CD8-positive, alpha-beta memory T cell (primary cell): ENCODE measurements at places on chromosomes 6 and 20. TPM values are rescaled to one million over a fixed set of nuclear protein-coding genes. Genes with fewer than 3 reads are reported as not detected.

GRCh38 chr6:36187446-36187845 is 9.1 kb upstream of the BRPF3 start:
- no peak for DNase-seq

- DNase-seq: peak; percentile 82
Observed at GRCh38 chr6:125746731-125747588, 2.5 kb upstream of the HEY2 start.

DNA sequence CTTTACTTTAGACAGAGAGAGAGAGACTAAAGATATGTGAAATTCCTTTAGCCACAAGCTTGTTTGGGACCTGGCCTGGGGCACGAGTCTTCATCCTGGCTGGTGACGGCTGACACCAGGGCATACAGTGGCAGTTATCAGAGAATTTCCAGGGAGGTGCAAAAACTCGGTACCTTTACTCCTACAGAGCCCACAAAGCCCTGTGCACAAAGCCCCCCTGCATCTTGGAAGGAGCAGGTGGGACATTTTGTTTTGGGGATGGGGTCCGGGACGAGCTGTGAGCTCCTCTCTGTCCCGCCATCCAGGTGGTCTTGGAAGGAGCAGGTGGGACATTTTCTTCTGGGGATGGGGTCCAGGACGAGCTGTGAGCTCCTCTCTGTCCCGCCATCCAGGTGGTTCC is 28.9 kb downstream of the RPP40 start:
- no peak for DNase-seq

GRCh38 chr6:3857468-3858456 is 8.6 kb downstream of the FAM50B start:
- no peak for DNase-seq

DNA sequence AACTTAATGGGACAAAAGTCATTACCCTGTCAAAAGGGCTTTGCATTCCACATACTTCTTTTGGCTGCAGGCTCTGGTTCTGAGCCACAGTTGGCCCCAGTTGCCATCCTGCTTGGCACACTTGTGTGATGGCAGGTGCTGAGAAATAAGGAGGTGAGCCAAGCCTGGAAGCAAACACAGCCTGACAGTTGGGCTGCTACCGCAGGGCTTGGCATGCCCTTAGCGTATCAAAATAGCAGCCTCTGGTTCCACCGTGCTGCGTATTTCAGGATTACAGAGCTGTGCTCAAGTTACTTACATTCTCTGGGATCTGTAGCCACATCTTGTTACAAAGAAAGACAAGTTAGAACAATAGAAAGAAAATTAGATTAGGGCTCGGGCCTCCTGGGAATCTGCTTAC is 11.1 kb downstream of the MTHFD1L start:
- DNase-seq: no peak

DNA sequence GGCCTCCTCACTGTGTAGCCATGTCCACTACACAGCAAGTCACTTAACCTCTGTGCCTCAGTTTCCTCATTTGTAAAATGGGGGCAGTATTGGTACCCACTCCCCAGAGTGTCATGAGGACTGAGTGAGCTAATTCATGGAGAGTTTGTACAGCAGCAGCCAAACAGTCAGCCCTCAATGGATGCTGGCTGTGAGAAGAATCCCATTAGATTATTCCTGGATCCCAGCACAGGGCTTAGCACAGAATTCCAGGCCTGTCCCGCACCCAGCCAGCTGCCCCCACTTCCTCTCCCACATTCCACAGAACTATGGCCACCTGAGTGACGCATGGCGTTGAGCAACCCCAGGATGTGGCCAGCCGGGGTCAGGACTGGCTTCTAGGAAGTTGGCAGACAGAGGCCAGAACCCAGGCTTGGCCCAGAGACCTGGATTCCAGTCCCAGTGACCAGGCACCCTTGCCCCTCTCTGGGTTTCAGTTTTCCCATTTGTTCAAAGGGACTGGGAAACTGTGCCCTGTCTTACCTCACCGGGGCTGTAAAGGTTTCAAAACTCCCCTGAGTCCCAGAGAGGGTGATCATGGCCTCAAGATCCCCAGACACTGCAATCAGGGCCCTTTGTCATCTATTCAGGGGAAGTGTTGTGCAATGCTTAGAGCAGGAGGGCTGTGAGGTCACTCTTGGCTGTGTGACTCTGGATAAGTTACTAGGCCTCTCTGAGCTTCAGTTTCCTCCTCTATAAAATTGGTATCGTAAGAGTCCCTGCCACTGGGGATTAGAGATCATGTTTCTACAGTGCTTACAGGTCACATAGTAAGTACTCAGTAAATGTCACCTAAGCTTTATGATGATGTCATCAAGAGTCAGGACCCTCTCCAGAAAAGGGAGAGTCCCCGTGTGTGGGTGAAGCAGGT is 3.0 kb upstream of the TGM2 start:
- DNase-seq: no peak

GRCh38 chr6:3825851-3826581 is 23.2 kb upstream of the FAM50B start:
- DNase-seq: no peak

DNA sequence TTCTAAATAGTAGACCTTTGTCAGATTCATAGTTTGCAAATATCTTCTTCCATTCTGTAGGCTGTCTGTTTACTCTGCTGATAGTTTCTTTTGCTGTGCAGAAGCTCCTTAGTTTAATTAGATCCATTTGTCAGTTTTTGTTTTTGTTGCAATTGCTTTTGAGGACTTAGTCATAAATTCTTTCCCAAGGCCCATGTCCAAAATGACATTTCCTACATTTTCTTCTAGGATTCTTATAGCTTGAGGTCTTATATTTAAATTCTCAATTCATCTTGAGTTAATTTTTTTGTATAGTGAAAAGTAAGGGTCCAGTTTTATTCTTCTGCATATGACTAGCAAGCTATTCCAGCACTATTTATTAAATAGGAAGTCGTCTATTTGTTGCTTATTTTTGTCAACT is 287.0 kb downstream of the PACRG start:
- no peak for DNase-seq

DNA sequence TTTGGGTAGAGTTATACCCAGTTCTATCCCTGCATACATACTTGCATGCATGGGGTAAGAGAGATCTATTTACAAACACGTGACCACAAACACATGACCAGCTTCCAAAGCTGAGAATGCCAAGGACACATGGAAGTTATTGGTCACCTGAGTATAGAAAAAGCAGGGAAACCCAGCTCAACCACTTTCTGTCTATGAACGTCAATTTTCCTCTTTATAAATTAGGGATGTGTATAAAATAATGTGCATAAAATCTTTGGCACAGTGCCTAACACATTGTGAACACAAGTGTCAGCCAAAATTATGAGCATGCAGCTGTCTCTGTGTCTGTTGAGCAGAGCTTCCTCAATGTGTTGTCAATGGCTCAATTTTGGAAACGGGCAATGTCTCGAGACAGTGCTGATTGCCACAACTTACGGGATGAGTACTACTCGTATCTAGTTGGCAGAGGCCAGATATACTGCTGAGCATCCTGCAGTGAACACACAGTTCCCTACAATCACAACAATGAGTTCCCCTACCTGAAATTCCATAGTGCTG is 44.9 kb downstream of the TPD52L1 start:
- DNase-seq: no peak

GRCh38 chr6:143224516-143224915 is 163.8 kb downstream of the AIG1 start:
- no peak for DNase-seq

DNA sequence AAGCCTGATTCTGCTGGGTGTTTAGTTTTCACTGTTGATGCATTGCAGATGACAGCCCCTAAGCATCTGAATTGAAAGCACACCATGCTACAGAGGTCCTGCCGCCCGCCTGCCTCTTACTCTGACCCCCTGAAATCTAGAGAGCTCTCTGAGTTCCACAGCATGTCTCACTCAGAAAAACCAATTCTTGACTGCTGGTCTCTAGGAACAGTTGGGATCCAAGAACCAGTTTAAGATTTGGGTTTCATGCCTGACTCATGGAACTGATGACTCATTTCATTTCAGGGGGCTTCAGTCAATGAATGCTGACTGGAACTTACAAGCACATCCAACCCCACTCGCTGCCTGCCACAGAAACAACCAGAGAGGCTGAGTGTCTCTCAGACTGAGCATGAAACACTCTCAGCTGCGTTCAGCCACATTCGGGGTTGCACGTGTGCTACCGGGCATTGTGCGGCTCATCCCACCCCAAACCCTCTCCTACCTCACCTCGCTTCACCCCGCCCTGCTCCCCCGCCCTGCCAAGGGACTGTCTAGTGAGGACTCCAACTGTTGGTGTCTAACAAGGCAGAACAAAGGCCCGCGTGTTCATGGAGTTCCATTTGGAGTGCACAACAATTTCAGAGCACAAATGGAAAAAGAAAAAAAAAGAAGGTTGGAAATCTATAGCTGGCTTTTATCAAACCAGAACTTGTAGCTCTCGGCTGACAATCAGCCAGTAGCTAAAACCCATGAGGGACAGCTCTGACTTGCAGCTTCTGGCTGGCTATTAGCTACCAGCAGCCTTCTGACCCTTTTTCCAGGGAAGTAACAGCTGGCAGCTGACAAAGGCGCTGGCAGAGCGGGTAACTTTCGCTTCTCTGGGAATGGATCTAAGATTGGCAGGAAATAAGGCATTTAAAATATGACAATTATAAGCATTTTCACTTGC is 20.0 kb upstream of the TRAF3IP2 start:
- no peak for DNase-seq

DNA sequence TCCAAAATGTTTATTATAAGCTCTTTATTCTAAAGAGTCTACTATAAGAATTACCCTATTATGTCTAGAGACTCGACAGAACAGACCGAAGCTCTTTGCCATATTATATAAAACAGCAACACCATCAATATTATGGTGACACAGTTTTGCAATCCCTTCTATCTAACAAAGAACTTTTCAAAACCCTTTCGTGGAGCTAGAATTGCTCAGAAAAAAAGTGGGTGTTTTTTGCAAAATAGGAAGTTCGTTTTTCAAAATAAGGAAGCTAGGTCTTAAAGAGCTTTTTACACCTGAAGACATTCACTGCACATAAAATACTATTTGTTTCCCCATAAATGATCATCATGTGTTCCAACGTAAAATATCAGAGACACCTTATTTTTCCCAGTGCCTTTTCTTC is 240.0 kb downstream of the FOXC1 start:
- DNase-seq: no peak

- DNase-seq: no peak
Observed at GRCh38 chr6:35083507-35083906, 57.6 kb downstream of the TCP11 start.

DNA sequence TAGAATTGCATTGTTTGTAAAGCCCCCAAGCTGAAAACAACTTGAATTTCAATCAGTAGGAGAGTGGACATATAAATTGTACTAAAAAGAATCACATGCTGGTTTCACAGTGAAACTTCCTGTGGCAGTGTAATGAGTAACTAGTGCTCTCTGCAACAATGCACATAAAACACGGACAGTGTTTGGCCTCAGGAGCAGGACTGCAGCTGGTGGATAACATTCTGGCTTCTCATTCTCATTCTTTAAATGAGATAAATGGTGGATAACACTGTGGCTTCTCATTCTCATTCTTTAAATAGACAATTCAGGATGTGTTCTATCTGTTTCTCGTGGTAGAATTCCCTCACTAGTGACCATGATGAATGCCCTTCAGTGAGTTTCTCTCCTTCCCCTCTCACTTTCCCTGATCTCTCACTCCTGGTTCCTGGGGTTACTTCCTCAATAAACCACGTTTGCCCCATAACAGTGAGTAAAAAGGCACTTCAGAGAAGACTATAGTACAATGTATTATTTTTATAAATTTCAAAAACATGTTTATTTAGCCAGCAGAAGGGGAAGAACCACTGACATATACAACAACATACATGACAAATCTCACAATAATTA is 59.9 kb downstream of the SLC22A2 start:
- no peak for DNase-seq

- no peak for DNase-seq
Observed at GRCh38 chr6:36247693-36248092, 22.2 kb upstream of the PNPLA1 start.

DNA sequence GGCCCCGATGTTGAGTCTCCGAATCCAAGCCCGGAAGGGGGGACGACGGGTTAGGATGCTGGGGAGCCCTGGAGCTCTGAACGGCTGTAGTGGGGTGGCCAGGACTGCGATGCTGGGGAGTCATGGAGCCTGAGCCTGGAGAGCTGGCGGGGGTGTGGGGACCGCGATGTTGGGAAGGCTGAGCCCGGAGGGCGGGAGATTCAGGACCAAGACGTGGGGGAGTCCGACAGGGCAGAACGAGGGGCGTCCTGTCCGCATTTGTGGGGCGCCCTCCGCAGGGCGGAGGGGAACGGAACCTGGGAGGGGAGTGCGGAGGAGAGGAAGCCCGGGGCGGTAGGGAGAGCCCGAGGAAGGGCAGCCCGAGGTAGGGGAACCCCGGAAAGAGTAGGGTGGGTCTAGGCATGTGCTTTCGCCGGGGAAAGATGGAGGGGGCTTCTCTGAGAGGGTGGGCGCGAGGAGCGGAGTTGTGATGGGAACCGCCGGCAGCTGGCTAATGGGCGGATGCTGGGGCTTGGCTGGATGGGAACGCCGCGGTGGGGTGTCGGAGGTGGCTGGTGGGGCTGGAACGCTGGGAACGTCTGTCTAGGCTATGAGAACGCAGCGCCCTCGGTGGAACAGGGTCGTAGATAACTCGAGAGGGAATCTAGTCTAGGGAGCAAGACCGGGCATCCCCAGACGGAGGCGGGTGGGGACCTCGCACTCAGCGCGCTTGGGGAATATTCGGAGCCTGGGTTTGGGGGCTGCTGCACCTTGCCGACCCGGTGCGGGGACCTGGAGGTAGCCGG is 684 bp downstream of the PAQR8 start:
- peak; percentile 73 for DNase-seq

- no peak for DNase-seq
Observed at GRCh38 chr6:149931501-149931900, 8.6 kb upstream of the RAET1G start.

DNA sequence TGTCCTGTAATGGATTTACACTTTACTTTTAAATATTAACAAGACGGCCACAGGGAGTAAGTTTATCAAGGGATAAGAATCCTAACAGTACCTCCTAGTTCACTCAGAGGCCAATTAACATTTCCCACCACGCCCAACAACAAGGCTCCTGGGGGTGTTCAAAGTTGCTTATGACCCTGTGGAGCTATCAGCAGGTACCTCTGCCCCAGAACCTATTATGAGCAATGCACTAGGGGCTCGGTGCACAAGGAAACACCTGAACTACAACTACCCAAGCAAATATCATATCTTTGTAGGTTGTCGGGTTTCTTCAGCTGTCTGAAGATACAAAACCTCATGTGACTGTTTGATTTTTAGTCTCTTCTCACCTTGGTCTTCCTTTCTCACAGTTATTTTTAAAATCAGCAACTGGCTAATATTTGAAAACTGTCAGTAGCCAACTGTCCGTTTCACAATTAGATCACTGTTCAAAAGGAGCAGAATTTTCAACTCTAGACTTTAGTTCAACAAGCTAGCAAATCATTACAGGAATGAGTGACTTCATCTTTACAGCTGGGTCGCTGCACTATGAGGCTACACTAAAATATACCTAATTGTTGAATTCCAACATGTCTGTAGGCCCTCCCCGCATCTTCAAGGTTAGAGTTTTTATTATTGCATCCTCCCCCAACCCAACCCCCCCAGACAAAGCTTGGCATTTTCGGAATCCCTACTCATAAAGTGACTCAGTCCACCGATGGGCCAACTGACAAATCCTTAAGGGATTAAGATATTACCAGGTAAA is 38.1 kb downstream of the B4GALT5 start:
- DNase-seq: no peak

Gene CNBD2
- total RNA-seq: 3.7 TPM

Gene TNNC2
- not detected for total RNA-seq

Gene POFUT1
- total RNA-seq: 88.8 TPM

Gene F13A1
- total RNA-seq: 0.51 TPM

Gene BHLHE23
- not detected for total RNA-seq

Gene HCK
- total RNA-seq: 0.28 TPM

Gene RAB23
- total RNA-seq: 4.3 TPM

Gene SLC17A2
- total RNA-seq: not detected

Gene MYH7B
- 0.16 TPM for total RNA-seq

Gene MCCD1
- total RNA-seq: not detected

Gene FNDC1
- total RNA-seq: 0.04 TPM
